ENCODE measurements at places on chromosomes 3 and 15. TPM values are rescaled to one million over a fixed set of nuclear protein-coding genes. Genes with fewer than 3 reads are reported as not detected.

The THAP10 gene
- 1.5 TPM for total RNA-seq

The ACKR2 gene
- total RNA-seq: 5.2 TPM

The PCSK6 gene
- 16.6 TPM for total RNA-seq

The SLC30A4 gene
- 6.7 TPM for total RNA-seq

The PCOLCE2 gene
- 23.3 TPM for total RNA-seq

The XXYLT1 gene
- 9.8 TPM for total RNA-seq

The CHRD gene
- total RNA-seq: 5.3 TPM

The RPL15 gene
- total RNA-seq: 1,404 TPM

DNA sequence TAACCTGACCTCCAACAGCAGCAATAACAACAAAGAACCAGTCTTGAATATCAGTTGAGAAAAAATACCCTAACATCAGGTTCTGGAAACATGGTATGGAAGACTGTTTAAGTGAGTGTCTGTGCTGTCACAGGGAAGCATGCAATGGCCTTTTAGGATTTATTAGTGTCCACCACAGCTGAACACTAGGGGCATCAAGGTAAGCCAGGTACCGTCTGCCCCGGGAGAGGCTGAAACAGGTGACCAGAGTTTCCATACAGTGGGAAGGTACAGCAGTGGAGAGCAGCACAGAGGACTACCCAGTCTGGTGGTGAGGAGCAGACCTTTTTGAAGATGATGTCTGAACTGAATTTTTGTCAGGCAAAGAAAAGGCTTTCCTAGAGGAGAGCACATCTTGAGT lies 18.4 kb downstream of the ZDHHC23 start:
- no peak for DNase-seq

GRCh38 chr15:31934821-31935220 lies 95.5 kb upstream of the CHRNA7 start:
- no peak for DNase-seq

DNA sequence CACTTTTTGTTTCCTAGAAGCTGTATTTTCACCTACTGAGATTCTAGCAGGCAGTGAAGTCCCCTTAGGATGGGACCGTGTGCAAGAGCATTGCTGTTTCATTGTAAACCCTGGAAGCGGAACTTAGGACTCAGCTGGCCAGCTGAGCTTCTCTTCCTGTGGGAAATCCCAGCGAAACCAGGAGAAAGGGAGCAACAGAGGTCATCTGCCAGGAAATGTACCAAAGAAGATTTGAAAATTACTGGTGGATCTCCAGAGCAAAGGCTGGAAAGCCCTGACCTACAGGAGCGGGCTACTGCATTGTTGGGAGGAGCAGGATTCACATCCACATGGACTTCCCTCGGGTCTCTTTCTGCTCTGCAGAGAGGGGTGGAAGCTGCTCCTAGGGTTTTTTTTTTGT lies 7.6 kb upstream of the ADPRH start:
- DNase-seq: no peak

DNA sequence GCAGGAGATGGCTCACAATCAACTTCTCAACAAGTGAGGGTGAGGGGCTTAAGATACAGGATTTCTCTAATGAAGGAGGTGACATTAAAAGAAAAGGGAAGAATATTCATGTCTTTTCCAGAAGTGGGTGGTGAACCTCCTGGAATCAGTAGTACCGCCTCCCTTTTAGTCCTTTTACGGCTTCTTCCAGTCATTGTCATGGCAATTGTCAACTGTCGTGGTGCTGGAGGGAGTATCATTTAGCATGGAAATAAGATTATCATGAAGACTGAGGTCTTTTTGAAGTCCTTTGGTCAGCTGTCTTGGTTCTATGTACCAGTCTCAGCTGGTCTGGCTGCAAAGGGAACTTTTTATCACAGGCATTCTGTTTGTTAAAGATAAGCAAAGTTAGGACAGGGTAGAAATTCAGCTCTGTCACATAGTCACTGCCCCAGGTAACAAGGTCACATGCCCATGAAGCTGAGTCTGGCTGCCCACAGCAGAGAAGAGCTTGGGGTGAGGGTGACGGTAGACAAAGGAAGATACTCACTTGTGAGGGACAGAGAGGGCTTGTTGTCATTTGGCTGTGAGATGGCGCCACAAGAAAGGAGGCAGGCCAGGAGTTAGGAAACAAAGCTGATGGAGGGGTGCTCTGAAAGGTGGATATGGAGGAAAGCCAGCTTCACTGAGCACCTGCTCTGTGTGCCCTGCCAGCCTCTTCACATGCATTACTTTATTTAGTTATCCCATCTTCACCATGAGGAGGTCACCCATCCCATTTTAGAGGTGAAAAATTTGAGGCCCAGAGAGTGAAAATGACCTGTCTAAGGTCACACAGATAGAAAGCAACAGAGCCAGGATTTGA lies 228.2 kb upstream of the TRIM42 start:
- DNase-seq: no peak

- DNase-seq: peak; percentile 60
Measured at GRCh38 chr15:77871852-77872371, 205.6 kb downstream of the TBC1D2B start.

DNA sequence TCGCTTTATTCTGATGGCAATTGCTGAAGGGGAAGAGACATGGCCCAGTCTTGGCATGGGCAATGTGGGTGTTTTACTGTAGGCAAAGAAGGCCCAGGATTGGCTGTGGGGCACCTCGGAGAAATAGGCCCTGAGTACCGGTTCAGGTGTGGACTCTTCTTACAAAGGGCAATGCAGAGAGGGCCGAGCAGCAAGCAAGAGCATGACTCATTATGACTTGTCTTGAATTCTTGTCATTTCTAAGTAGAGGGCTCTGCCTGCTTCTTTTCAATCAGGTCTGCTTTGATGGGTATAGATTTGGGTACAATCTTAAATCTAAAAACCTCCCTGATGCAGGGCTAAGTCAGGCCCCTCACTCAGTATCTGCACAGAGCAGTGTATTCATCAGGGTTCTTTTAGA lies 14.8 kb upstream of the BUB1B start:
- DNase-seq: no peak

GRCh38 chr15:61731099-61731498 lies 329.1 kb downstream of the VPS13C start:
- DNase-seq: no peak

DNA sequence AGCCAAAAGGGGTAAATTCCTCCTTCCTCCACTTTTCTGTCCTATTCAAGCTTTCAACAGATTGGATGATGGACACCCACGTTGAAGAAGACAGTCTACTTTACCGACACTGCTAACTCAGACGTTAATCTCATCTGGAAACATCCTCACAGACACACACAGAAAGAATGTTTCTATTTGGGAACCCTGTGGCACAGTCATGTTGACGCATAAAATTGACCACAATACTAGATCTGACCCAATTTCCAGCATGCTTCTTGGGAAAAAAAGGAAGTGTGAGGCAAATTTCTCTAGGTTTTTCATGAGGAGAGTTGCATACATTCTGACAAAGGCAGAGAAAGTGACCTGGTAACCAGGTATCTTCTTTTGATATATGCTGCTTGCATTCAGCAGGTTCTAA lies 594.1 kb downstream of the FGF12 start:
- DNase-seq: no peak

DNA sequence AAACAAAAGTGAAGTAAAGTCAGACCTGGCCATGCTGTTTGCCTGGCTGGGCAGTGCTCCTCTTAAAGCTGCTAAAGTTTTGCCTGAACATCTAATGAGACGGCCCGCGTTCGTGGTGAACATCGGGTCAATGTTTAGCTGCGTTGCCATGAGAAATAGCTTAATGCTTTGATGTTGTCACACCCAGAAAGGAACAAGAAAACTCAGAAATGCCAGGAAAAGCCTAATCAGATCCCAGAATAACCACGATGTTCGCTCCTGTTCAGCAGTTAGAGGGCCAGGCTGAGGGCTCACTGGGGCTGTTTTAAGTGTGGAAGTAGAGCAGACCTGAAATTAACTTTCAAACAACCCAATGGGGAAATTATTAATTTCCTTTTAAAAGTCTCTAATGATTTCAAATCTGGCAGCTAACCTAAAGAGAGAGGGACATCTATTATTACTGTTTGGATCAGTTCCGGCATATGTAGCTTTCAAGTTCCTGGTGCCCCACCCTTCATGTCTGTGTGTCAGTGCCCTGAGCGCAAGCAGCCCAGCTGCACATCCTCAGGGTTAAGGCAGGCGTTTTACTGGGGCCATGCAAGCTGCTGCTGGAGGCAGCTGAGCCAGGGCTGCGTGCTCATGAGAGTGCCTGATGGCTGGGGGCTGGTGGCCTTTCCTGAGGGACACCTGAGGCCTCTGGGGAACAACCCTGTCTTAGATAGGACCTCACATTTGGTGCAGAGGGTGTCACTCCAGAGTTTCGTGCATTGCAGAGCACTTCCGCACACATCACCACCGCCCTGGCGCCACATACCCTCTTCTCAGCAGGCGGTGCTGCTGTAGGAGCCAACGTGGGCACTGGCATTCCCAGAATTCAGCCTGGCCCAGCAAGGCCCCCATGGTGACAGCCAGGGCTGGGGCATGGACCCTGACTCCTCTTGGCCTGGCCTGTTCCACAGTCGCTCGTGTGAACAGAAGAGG lies 76.6 kb downstream of the LRRK1 start:
- DNase-seq: no peak

DNA sequence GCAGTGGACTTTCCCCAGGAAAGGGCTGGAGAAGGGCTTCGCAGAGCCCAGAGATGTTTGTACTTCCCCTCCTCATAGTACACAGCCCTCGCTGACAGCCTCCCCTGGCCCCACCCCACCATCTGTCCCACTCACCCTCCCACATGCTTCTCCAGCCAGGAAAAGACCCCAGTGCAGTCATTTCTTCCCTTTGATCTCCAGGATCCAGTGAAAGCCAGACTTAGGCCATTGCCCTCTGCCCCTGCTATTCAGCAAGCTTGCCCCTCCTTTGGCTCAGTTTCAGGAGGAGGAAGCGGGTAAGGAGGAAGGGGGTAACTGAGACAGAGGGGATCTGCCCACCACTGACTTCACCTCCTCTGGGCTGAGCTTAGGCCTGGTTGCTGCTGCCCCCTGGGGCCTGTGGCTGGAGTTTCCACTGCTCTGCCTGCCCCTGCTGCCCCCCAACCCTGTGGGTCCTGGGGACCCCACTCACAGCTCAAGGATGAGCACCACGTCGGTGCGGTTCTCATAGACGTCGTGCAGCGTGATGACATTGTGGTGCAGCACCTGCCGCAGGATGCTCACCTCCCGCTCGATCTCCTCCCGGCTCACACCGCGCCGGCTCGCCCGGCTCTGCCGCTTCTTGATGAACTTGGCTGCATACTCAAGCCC lies 63.1 kb downstream of the DAPK2 start:
- DNase-seq: no peak

DNA sequence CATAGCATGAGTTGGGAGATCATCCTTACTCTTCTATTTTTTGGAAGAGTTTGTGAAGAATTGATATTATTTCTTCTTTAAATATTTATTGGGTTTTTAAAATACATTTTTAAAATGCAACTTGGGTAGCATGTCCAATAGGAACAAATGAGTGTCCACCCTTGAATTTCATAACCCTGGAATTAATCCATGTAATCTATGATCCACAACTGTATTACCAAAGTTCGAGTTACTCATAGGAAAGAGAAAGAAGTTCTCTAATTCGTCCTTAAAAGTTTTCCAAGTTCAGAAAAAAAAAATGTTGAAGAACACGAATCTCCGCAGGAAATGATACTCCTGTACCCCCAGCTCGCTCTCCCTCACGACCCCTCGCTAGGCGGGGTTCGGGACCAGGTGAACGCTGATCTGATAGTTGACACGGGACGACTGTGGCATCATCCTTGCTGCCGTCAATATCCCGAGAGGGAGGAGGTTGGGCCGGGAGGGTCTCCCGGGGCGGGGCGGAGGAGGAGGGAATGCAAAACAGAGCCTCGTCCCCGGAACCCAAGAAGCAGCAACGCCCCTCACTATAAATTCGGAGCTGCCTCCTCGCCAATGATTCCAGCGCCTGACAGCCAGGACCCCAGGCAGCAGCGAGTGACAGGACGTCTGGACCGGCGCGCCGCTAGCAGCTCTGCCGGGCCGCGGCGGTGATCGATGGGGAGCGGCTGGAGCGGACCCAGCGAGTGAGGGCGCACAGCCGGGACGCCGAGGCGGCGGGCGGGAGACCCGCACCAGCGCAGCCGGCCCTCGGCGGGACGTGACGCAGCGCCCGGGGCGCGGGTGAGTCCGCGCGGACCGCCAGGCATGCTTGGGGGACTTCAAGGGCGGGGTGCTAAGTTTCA lies at the start of gene AGTR1:
TSS of gene AGTR1 (plus strand) at position 598 of the 884 bp plus-strand sequence. CDS start 43,133 bp downstream, outside the sequence.
- DNase-seq: peak; percentile 64

- no peak for DNase-seq
Measured at GRCh38 chr3:122646146-122646988, 34.3 kb upstream of the PARP14 start.

- no peak for DNase-seq
Measured at GRCh38 chr15:24971052-24971451, 16.3 kb downstream of the SNRPN start.

DNA sequence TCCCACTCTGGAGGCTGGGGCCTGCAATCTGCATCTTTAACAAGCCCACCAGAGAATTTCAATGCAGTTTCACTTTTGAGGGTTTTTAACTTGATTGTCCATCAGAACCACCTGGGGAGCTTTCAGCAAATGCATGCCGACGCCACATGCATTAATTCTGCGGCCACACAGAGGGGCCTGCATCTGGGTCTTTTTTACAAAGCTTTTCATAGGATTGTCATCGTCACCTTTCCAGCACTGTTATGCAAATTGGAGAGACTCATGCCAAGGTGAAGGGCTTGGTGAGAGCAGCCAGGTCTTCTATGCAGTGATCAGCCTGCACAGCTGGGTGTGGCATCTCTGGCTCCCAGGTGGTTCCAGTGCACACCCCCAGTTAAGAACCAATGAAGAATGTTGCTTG lies 143.0 kb upstream of the CTDSPL start:
- no peak for DNase-seq

- no peak for DNase-seq
Measured at GRCh38 chr15:33848011-33848410, 120.3 kb upstream of the CHRM5 start.

DNA sequence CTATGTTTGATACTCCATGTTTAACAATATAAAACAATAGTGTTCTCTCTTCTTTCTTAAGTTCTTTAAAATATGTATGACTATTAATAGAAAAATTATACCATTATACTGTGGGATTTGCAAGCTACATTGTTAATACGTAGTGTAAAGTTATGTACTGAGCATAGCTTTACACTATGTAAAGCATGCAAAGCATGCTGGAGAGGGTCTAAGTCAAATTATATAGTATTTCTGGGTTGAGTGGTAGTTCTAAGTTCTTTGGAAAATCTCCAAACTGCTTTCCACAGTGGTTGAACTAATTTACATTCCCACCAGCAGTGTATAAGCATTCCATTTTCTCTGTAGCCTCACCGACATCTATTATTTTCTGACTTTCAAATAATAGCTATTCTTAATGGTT lies 253.0 kb downstream of the RAP2B start:
- DNase-seq: no peak

DNA sequence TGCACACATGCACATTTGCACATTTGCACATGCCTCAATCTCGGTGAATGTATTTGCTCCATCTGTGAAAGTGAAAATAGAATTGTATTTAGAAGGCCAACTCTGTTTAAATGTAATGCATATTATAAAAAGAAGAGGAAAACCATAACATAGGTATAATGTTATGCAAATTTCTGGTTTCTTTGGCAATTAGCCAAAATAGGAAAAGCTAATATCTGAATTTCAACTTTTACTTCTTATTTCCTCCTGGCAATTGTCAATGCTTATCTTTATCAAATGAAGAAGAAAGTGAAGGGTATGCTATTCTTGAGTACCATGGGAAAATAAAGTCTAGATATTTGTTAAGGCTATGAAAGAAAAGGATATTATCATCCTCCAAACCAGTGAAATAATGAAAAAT lies 76.7 kb upstream of the SLC2A2 start:
- DNase-seq: no peak

Data from upper lobe of right lung (tissue), 1 donor.